Stimulated activated CD8-positive, alpha-beta memory T cell treated with anti-CD3 and anti-CD28 coated beads, Interleukin-7, amount 100 ng/mL, for 24 hours (primary cell): ENCODE measurements at places on chromosomes 2 and 18.

GRCh38 chr18:58104096-58104495 is 60.1 kb downstream of the NEDD4L start:
- DNase-seq: no peak

GRCh38 chr2:45299361-45299760 is 290.1 kb upstream of the SIX2 start:
- no peak for DNase-seq

DNA sequence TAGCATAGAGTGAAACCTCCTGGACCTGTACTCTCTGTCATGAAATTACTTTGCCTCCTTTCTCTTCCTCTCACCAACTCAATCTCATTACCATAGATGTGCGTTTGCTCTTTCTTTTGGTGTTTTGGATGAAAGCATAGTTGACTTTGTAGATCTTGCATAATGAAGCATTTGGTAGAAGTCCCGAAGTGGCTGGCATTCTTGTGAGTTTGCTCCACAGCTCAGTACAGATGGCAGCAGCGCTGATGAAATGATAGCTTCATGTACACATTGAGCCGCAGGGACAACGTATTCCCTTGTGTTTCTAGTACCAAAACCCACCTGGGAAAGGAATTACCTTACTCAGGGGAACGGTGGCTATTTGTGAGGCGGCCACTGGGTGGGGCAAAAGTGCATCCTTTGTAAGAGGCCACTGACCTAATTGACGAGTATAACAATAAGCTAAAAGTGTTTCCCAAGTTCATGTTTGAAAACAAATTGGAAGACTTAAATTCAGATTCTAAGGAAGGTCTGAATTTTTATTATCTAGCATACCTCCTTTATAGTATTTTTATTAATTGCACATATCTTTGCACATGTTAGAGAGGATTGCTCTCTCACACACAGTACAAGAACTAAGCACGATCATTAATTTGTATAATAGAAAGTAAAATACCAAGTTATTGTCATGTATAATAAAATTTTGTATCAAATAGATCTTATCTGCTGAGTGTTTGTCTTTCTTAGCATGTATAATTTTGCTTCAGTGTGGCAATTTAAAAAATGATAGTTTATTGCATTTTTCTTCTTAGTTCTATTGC is 25.4 kb upstream of the CDH7 start:
- no peak for DNase-seq

DNA sequence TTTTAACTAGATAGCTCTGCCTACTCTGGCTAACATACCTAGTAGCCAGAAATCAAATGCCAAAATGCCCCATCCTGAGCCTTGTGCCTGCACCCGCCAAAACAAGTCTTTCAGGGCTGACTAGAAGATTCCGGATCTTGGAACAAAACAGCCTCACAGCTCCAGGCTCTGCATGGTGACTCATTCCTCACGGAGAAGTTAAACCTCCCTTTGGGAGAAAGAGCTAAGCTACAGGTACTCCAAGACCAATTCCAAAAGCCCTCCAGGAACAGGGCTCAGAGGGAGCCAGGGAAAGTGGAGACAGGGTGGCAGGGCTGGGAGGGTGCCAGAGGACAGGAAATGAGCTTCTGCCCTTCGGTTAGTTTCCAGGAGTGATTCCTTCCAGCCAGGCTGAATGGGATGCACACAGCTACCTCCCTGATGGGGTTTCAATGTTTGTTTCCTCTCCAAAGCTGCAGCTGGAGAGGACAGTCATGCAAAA is 295.6 kb downstream of the TNS1 start:
- DNase-seq: no peak

DNA sequence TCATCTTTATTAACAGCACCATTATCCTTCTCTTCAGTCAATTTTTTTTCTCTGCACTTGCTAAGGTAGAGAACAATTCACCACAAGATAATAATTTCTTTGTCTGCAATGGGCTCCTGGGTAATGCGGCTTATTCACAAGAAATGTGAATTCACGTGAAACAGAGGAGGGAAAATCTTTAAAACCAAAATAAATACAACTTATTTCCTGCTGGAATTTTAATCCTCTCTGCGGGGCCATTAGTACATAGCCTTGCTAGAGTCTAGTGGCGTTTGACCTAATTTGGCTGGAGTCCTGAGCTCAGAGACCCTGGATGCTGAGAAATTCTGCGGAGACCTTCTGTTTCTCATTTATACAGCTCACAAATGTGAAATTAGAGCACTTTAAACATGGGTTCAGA is 319.3 kb upstream of the MMADHC start:
- no peak for DNase-seq

DNA sequence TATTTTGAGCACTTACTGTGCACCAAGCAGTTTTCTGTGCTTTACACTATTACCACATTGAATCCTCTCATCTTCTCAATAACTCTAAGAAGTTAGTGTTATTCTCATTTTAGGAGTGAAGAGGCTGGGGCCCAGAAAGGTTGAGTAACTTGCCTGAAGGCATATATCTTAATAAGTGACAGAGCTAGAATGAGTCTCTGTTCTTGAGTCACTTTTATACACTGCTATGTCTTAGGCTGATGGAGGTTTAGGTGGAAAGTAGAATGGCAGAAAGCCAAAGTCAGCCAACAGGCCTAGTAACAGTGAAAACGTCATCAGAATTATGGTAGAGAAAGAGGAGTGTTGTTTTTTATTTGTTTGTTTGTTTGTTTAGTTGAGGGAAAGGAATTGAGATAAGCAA is 27.9 kb upstream of the RPE start:
- DNase-seq: no peak

DNA sequence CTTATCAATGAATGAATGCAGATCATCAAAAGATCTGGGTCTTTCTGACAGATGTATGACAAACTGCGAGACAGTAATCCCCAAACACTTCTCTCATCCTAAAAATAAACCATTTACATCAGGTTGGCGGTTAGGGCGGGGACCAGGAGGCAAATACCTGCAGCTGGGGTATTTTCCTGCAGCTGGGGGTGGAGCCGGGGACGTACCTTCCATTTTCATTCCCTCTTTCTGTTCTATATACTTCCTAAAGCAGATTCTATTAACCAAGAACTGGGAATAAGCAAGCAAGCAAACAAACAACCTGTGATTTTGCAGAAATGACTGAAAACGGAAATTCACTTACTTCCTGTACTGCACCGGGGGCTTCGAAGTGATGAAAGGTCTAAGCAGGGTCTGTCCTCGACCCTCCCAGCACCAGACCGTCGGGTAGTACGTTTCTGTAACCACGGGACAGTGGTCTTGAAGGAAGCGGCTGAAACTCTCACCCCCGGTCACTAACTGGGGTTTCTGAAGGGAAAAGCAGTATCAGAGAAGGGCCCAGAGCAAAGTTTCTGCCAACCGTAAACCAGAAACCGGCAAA is 1.2 kb downstream of the ABHD3 start:
- DNase-seq: no peak
